LHCN-M2 (cell line): ENCODE measurements at places on chromosomes 6 and 20. TPM values are rescaled to one million over a fixed set of nuclear protein-coding genes. Genes with fewer than 3 reads are reported as not detected.

TREM1 gene
- total RNA-seq: 0.32 and 0.52 TPM in 2 replicates

HAO1 gene
- total RNA-seq: not detected in 2 replicates

CTCFL gene
- total RNA-seq: not detected in 2 replicates

- DNase-seq: no peak
Observed at GRCh38 chr6:16729183-16729691, 32.0 kb downstream of the ATXN1 start.

GRCh38 chr20:44010162-44010704 is 95.6 kb downstream of the TOX2 start:
- DNase-seq: no peak

DNA sequence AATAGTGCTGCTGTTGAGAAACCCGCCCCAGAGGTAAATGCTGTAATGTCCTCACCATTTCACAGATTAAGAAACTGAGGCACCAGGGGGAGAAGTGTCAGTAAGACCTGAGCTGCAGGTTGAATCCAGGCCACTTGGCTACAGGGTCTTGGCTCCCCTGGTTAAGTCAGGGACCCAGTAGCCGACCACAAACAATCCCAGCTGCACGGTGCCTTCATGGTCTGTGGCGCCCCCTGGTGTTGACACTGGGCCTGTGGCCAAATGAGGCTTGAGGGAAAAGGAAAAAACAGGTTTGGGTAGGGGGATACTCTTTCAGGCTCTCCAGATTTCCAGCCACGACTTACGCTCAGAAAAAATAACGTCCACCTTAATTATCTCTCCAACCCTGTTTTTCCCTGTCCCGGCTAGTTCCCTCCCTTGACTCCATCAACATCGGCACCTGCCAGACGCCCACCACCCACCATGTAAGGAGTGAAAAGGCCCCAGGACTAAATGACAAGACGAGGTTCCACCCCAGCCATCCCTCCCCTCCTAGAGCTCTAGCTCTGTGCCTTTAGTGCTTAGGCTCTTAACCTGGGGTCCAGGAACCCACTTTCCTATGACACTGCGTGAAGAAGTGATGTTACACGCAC is 47.7 kb upstream of the POLR1H start:
- peak; percentile 6 for DNase-seq

DNA sequence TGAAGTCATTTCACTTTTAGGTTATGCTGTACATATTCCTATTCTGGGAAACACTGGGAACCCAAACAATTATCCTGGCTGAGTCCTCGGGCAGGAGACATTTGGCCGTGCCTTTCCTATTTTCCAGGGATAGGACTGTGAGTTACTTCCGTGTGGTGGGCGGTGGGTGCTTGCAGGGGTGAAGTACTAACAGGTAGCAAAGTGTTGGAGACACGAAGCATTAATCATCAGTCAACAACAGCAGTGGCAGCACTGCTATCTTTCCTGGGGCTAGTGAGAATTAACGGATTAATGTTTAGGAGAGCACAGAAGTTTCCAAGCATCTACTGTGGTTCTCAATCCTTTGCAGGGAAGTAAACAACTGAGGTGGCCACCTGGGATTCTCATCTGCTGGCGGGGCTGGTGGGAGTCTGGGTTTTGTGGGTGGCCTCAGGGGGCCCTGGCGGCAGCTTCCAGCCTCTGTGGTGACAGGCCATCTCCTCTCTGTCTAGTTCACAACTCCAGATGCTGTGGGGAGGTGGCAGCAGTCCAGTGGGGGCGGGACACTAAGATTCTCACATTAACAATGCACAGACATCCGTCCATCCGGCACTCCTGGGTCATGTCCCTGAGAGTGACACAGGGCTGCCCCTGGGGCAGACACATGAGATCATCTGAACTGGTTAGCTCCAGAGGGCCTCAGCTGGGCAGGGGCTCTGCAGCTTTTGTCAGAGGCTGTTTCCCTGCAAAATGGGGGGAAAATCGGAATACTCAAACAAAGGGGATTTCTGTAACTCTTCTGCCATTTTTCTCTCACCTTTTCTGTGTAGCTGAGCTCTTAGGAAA is 90.9 kb downstream of the GJA10 start:
- peak; percentile 80 for DNase-seq

DNA sequence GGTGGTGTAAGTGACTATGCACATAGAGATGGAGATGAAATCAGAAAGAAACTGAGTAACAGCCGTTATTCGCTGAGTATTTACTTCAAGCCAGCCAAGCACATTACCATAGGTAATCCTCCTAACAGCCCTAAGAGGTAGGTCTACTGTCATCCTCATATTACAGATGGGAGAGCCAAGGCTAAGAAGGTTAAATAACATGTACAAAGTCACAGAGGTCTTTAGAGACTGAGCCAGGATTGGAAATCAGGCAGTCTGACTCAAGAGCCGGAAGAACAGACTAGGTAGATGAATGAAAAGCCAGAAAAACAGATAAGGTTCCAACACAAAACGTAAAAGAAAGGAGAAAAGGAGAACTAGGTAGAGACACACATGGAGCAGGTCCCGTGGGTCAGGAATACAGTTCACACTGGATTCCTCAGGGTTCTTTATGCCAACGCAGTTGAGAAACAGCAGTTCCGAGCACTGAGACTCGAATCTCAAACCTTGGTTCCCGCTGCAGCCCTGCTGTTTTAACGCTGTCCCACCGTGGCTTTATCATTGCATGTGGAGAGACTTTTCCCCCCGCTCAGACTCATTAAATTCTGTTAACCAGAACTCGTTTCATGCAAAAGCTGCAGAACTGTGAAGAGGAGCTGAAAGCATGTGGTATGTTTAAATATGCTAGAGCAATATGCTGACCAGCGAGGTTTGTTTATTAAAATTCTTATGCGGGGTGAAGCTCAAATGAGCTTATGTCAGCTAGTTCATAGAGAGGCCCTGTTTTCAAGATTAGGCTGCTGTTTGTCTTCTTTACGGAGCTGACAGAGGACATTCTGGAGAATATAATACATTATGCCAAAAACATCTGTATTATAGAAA is 537.9 kb downstream of the CD83 start:
- no peak for DNase-seq
